Naive B cell (primary cell): ENCODE measurements at places on chromosomes 1 and 21. TPM values are rescaled to one million over a fixed set of nuclear protein-coding genes. Genes with fewer than 3 reads are reported as not detected.
A peak's percentile ranks its signal among the peaks of the same experiment; 100 is the strongest.

The NUF2 gene
- not detected for polyA plus RNA-seq

The C2CD2 gene
- 4.6 TPM for polyA plus RNA-seq

DNA sequence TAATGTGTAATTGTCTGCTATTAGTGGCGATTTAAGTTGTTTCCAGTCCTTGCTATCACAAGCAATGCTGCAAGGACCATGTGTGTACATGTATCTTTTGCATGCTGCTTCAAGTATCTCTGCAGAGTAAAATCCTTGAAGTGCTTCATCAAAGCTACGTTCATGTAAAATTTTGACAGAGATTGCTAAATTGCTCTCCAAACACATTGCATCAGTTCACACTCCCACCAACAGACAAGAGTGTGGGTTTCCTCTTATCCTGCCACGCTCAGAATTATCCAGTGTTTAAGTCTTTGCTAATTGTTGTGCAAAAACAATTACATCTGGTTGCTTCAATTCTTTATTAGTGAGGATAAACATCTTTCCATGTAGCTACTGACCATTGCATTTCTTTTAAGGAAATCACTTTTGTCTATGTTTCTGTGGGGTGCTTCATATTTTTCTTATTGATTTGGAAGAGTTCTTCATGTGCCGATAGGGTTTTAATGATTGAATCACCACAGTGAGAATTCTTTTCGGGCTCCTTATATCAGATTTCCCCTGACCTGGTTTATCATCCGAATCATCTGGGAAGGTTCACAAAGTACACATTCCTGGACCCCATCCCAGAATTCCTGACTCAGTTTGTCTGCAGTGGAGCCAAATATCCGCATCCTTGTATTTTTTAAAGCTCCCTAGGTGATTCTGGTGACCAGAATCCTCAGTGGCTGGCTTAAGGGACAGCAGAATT, 56.3 kb upstream of the GALNT2 start:
- DNase-seq = no peak

DNA sequence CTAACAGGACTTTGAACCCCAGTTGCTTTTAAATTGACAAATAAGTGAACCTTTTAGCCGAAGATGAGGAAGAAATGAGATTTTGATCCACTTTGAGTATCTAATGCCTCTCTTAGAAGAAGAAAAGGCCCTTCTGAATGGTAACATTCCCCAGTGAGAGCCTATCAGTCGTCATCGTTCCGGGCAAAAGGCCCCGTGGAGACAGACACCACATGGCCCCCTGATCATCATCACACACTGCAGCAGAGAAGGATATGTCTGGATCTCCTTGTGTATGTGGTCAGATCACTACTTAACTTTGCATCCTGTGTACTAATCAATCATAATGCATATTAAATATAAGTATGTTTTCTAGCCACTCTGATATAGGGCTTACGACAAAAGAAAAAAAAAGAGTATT, 87.3 kb upstream of the SMYD2 start:
- DNase-seq = no peak

GRCh38 chr1:13700521-13701270, 708 bp downstream of the PRDM2 start:
- DNase-seq = peak; percentile 79

GRCh38 chr1:79587229-79587628, 580.7 kb upstream of the ADGRL4 start:
- no peak for DNase-seq
